CD4-positive, alpha-beta T cell treated with Interleukin-4 for 1 hour (primary cell): ENCODE measurements at places on chromosomes 4 and X.

- no peak for DNase-seq
Measured at GRCh38 chrX:153319295-153320046, 2.1 kb downstream of the PNMA6F start.

DNA sequence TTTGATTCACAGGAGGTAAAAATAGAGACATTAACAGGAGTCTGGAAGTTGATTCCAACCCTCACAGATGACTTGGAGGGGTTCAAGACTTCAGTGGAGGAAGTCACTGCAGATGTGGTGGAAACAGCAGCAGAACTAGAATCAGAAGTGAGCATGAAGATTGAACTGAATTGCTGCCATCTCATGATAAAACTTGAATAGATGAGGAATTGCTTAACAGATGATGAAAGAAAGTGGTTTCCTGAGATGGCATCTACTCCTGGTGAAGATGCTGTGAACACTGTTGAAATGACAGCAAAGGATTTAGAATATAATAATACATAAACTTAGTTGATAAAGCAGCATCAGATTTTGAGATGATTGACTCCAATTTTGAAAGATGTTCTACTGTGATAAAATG lies 76.5 kb downstream of the RELL1 start:
- DNase-seq, result no peak

DNA sequence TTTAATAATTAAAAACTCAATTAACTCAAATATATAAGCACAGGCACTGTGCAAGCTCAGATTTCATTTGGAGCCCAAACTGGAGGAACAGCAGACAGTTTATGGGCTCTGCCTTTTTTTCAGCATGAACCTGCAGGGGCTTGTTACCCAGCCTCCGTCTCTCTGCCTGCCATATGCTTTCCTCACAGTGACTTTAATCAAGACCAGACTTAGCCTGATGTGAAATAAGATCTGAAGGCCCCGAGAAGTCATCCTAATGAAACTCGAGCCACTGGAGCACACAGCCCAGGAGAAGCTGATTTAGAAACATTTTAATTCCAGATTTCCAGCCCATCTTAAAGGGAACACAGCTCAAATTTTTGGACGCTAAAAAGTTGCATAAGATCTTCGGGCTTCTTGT lies 55.6 kb downstream of the SPATA18 start:
- no peak for DNase-seq

DNA sequence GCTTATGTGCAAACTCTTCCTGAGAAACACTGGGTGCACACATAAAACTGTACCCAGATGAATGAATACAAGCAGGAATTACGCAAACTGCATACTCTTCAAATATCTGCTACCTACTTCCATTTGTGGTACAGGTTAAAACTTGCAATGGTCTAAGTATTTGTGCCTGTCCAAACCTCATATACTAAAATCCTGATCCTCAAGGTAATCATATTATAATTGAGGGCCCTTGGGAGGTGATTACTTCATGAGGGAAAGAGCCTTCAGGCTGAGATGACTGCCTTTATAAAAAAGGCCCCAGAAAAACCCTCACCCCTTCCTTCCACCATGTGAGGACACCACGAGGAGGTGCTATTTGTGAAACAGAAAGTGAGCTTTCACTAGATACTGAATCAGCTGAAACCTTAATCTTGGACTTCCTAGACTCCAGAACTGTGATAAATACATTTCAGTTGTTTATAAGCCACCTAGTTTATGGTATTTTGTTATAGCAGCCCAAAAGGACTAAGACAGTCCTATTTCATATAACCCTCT lies 1977.2 kb downstream of the PCDH7 start:
- DNase-seq, result no peak

GRCh38 chr4:62898115-62898514 lies 1511.1 kb downstream of the TECRL start:
- DNase-seq, result no peak

GRCh38 chrX:97751016-97751415 lies 867.3 kb downstream of the RPA4 start:
- no peak for DNase-seq

GRCh38 chr4:139054791-139055505 lies 39.4 kb downstream of the NOCT start:
- DNase-seq, result no peak

GRCh38 chr4:81606166-81606565 lies 134.5 kb upstream of the RASGEF1B start:
- no peak for DNase-seq

- no peak for DNase-seq
Measured at GRCh38 chr4:99281261-99281660, 9.5 kb downstream of the ADH1A start.

DNA sequence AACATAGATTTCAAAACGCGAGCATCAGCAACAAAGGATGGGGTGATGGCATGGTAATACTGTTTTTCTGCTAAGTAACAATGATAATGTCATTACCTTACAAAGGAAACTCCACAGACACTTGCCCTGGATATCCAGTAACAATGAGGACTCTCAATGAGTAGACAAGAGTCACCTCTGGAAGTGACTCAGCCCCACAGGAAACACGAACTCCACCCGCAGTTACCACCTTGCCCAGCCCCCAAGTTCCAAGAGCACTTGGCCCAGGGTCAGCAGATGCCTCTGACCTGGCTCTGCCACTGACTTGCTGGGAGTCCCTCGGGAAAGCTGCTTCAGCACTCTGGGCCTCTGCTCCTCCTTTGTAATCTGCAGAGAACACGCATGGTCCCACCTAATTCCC lies 110.3 kb upstream of the MAP3K15 start:
- peak; percentile 20 for DNase-seq

- no peak for DNase-seq
Measured at GRCh38 chr4:81314196-81314896, 99.3 kb upstream of the PRKG2 start.

- DNase-seq, result no peak
Measured at GRCh38 chrX:50778272-50778671, 35.7 kb downstream of the SHROOM4 start.

DNA sequence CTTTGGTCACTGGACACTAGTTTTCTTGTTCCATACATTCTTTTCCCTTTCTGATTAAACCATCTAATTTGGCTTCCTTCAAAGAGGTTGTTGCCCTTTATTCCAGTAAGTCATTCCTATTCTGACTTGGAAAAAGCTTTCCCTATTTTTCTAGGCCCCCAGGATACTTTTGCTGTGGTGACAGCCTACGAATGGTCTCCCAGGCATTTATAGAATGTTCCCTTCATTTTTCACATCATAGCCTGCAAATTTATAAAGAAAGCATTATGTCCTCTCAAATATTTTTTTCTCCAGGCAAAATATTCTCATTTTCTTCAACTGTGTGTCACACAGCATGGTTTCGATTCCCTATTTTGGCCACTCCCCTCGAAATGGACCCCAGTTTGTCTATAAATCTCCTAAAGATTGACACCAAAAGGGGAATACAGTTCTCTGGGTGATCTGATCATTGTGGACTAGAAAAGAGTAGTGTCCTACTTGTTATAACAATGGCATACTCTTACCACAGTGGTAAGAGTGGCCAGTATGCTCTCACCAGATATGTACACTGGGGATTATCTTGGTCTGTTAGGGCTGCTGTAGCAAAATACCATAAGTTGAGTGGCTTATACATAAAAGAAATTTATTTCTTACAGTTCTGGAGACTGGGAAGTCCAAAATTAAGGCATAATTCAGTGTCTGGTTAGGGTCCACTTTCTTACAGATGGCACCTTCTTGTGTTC lies 41.5 kb upstream of the BMP2K start:
- peak; percentile 13 for DNase-seq

- no peak for DNase-seq
Measured at GRCh38 chrX:16304751-16305150, 137.5 kb downstream of the MAGEB17 start.

DNA sequence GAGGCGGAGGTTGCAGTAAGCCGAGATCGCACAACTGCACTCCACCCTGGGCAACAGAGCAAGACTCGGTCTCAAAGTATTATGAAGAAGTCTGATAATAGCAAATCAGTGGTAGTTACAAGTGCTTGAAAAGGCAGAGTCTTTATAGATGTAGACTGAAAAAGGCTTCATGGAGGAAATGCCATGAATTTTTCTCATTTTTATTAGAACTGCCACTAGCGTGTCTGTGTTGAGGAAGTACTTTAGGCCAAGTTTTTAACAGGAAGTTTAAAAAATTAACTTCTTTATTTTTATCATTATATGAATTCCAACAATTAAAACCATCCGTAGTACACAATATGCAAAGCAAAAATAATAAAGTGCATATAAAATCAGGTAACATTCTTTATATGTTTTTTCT lies 32.8 kb upstream of the IL13RA1 start:
- no peak for DNase-seq

- no peak for DNase-seq
Measured at GRCh38 chrX:94252211-94252610, 578.2 kb downstream of the FAM133A start.

GRCh38 chrX:40496728-40497127 lies 84.0 kb upstream of the ATP6AP2 start:
- DNase-seq, result no peak

DNA sequence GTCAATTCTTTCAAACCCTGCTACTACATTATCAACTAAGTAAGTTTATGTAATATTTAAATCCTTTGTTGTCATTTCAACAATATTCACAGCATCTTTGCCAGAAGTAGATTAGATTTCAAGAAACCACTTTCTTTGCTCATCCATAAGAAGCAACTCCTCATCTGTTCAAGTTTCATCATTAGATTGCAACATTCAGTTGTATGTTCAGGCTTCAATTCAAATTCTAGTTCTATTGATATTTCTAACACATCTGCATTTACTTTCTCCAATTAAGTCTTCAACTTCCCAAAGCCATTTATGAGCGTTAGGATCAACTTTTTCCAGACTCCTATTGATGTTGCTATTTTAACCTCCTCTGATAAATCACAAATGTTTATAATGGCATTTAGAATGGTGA lies 66.1 kb downstream of the BMP3 start:
- no peak for DNase-seq

DNA sequence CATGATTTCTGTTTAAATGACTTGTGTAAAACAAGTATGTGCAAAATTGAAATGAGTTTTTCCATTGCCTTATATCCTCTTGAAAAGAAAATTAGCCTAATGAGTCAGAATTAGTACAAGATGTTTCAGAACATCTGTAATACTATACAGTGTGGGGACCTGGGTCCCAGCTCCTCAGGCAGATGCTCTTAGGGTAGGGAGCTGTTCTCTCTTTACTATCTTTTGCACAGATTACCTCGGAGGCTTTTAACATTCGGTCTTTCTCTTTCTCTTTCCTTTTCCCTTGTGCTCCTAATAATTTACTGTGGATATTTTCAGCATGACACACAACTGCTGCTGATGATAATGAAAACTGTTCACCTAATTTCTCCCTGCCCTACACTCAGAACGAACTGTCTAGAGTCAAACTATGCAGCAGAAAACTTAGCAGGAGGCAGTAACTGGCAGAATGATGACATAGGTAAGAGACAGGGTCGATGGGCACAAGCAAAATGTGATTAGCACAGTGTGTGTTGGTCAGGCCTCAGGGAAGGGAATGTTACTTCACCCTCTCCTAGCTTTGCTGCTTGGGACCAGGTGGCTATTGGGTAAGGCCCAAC lies 455.3 kb downstream of the PDHA2 start:
- DNase-seq, result no peak

GRCh38 chr4:161577579-161578301 lies 586.1 kb downstream of the FSTL5 start:
- DNase-seq, result no peak

DNA sequence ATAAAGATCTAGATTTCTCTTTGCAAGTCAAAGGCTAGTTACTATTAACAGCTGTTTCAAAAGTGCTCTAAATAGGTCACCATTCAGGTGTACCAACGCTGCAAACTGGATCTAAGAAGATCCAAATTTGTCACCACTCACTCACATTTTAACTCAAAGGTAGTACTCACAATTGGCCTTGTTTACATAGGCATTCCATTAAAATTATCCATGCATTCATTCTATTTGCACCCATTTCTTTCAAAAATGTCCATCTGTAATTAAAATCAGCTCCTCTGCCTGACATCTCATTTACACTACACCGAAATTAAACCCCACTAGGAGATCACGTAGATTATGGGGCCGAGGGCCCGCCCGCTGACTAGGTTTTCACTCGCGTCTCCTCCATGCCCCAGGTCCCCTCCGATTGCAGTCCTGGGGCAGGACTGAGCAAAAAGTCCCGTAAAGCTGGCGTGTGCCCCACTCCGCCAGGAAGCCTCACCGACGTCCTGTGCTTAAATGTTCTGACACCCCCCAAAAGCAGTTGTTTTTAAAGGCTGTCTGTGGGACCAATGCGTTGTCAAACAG lies 1.3 kb upstream of the ING2 start:
- DNase-seq, result no peak

DNA sequence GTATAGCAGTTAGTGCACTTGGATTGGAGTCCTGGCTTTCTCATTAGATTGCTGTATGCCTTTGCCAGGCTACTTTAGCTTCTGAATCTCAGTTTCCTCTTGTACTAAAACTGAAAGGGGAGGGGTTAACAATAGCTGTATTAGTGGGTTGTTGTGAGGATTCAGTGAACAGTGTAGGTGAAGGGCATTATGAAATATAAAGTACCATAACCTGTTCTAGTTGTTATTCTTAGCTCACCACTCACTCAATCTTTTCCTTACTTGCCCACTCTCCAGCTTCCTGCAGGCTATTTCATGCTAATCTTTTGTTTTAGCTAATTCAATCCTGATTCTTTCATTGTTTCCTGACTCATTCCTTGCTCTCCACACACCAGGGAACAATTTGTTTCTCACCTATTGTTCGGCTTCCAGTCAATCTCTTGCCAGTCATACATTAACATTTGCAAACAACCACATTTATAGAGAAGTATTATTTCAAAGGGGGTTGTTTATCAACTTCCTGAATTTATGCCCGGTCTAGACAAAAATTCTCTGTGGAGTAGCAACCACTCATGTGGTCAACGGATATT lies 50.6 kb upstream of the EDA start:
- DNase-seq, result no peak

GRCh38 chr4:90824266-90825150 lies 697.3 kb downstream of the CCSER1 start:
- DNase-seq, result no peak

GRCh38 chr4:152385551-152385950 lies 150.3 kb downstream of the FBXW7 start:
- peak; percentile 31 for DNase-seq

- DNase-seq, result no peak
Measured at GRCh38 chr4:167196344-167197012, 37.8 kb downstream of the SPOCK3 start.

DNA sequence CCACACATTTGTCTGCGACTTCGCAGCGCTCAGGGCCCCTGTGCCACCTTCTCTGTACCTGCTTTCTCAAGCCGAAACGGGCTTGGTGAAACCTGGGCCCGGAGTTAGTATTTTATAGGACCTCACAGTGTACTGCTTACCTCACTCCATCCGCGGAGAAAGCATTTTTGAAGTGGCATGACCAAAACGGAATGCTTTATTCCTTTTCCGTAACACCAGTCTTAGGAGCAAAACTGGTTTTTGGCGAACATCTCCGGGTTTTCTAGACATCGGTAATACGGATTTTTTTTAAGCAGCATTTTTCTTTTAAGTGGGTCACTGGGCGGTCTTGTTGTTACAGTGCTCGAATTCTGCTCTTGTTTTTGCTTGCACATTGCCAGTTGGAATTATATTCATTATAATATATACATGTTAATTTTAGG lies 3.6 kb downstream of the ZIC3 start:
- DNase-seq, result no peak
